KG1 (cell line): ENCODE measurements at places on chromosomes 7 and 10.

DNA sequence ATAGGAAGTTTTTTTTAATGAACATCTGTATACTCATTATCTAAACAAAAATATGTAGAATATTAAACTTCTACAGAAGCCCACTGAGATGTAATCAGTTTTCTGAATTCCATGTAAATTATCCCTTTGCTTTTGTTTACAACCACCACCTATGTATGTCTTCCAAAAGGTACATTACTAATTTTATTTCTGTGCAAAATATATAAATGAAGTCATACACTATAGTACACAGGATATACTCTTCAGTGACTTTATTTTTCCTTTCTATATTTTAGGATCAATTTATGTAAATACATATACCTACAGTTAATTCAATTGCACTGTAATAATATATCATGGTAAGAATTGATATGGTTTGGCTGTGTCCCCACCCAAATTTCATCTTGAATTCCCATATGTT is 1236.9 kb downstream of the DNAJB9 start:
- DNase-seq, result no peak

DNA sequence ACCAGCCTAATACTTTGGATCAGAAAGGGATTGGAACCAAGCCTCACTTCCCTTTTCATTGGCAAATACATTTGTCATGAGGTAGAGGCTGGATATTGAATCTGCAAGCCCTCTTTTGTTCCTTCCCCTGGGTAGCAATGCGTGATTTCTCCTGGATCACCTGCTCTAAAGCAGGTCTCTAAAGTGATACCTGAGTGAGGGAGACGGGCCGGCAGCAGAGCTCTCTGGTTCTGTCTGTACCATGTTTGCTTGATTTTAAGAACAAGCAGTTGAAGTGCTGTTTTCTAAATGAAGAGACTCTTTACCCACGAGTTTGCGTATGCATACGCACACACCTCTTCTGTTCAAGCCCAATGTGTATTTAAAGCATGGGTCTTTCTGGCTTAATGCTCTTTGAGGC is 41.1 kb downstream of the GARS1 start:
- no peak for DNase-seq

- no peak for DNase-seq
Observed at GRCh38 chr10:96511044-96511945, 2.4 kb downstream of the TLL2 start.

DNA sequence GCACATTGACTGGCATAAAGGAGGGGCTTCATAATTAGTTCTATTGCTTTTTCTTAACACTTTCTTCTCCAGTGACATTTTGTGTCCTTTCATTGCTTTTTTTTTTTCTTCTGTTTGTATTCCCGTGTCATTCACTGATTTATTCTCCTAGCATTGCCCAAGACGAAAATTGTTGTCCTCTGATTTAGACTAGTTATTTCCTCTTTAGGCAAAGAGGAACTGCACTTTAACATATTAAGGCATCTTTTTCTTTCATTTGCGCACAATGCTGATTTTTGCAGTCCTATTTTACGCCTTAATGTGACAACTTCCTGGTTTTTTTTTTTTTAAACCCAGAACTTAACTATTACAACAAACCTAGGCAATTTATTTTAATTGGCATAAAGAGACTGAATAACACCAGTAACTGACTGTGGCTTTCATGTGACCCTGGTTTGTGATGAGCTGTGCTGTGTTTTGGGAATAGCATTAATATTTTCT is 39.7 kb downstream of the ARID5B start:
- peak; percentile 29 for DNase-seq

DNA sequence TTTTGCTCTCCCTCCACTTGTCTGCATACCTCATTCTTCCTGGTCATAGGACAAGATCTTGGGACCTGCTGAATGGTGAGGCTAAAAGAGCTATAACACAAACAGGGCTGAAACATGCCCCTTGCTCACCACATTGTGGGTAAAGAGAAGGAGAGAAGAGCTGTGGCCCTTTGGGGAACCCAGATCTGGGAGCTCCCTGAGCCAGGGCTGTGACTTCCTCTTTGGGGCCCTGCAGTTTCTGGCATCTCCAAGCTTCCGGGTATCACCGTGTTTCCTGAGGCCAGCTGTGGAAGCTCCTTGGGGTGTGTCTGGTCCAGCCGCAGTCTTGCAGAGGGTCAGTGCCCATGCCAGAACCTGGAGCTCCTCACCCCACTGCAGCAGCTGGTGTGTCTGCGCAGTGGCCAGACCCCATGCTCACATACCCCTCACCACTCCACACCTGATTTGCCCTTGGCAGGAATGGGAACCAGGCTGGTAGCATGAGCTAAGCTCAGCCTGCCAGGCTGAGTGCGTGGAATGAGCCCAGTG is 34.0 kb downstream of the DKK1 start:
- DNase-seq, result no peak

GRCh38 chr7:29548823-29549222 is 14.8 kb upstream of the PRR15 start:
- DNase-seq, result no peak

- no peak for DNase-seq
Observed at GRCh38 chr10:5748394-5748803, 63.8 kb downstream of the TASOR2 start.
